CD4-positive, alpha-beta T cell treated with Interleukin-17A for 1 hour (primary cell): ENCODE measurements at places on chromosomes 2 and 18.

DNA sequence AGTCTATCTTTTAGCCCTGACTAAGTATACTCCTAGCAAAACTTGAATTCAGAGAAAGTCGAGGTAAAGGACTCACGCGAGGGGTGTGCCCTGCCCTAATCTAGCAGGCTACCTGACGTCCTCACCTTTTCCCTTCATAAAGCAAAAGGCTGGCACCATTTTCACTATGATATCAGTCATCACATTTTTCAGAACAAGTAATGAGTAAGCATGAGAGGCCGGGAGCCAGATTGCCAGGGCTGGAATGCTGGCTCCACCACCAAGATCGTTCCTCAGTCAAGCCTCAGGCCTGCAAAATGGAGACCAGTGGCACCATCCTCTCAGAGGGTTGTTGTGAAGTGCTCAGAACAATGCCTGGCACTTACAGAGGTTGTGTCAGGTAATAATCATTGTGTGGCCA lies 18.7 kb upstream of the NCKAP5 start:
- DNase-seq: no peak

DNA sequence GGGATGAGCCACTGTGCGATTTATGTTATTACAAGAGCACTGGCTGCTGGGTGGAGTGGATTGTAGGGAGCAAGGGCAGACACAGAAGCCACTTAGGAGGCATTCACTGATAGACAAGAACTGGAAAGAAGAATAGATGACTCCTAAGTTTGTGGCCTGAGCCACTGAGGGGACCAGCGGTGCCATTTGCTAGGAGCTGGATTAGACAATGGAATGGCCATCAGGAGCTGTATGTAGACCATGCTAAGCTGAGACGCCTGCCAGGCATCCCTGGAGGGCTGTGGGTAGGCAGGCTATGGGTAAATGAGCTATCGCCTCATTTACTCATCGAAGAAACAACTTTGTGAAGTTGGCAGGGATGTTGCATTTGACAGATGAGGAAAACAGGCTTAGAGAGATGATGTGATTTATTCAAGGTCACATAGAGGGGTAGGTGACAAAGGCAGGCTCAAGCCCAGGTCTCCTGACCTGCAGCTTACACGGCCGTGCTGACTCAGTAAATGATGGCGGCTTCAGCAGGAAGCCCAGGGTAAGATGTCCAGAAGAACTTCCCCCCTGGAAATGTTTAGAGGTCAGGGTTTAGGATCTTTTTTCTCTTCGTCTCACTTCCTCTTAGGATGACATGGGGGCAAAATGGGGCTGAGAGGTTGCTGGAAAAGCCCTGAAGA lies 2.8 kb downstream of the MFSD2B start:
- no peak for DNase-seq

- DNase-seq: peak; percentile 27
Measured at GRCh38 chr2:215454519-215455246, 18.8 kb upstream of the FN1 start.

DNA sequence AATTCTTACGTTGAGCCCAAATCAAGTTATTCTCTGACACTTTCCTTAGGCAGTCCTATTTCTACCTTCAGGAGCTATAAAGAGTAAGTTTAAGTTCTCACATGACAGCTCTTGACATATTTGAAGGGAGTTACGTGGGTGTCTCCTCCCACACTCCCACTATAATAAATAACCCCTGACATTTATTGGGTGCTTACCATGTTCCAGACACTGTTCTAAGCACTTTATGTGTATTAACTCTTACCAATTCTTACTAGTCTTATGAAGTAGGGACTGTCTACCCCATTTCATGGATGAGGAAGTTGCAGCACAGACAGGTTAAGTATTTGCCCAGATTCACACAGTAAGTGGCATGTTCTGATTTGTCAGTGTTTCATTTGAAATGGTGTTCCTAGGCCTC lies 17.9 kb downstream of the PLCL1 start:
- no peak for DNase-seq

DNA sequence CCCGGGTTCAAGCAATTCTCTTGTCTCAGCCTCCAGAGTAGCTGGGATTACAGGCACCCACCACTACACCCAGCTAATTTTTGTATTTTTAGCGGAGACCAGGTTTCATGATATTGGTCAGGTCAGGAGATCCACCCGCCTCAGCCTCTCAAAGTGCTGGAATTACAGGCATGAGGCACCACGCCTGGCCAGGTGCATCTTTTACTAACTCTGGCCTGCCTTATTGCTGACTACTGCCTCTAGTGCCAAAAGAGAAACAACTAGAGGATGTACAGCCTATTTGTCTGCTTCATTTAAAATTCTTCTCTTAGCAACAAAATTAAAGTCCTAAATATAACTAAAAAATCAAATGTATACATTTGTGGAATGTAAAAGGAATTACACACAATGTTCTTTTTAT lies 115.4 kb downstream of the BMPR2 start:
- no peak for DNase-seq

- DNase-seq: peak; percentile 61
Measured at GRCh38 chr2:63692002-63692606, 103.3 kb downstream of the MDH1 start.

DNA sequence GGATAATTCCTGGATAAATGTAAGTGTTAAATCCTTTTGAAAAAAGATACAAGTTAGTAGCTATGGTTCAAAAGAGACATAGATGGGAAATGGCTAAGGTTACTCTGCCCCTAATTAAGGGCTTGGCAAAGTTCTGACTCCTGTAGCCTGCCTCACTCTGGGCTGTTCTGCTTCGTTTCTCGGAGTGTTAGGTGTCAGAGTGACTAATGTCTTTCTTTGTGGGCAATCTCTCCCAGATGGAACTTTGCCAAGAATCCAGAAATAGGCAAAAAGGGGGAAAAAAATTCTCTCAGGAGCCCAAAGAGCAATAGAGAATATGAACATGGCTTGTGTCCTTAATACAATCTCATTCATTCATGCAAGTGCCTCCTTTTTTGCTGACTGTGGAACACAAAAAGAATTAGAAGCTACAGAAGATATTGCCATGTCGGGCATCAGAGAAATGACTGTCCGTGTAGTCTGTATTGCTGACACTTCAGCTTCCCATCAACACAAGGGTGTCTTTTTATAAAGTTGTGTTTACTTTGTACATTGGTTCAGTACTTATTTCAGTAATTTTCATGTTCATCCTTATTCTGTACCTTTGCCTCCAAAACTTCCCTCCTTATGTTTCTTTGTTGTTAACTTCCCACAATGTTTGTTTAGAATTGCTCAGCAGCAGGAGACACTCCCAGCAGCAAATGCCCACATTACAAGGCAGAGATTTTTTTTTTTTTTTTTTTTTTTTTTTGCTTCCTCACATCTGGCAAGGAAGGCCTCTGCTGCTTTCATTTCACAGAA lies 134.0 kb downstream of the FTCDNL1 start:
- DNase-seq: no peak

DNA sequence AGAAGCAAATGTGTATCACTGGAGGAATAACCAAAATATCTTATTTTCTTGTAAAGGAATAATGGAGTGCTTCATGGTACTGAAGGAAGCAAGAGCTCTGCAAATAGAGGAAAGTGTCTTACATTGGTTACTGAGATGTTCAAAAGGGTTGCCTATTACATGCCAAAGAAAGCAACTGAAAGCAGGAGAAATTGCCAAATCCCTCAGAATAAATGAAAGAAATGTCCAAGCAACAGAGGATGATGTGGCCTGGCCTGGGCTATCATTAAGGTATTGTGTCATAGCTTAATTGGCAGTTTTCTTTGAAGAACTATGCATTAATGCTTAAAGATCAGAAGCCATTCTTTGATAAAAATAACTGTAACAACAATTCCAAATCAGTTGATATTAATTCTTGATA lies 173.7 kb downstream of the RAB3GAP1 start:
- no peak for DNase-seq

- no peak for DNase-seq
Measured at GRCh38 chr18:27778441-27778840, 398.5 kb downstream of the CDH2 start.

DNA sequence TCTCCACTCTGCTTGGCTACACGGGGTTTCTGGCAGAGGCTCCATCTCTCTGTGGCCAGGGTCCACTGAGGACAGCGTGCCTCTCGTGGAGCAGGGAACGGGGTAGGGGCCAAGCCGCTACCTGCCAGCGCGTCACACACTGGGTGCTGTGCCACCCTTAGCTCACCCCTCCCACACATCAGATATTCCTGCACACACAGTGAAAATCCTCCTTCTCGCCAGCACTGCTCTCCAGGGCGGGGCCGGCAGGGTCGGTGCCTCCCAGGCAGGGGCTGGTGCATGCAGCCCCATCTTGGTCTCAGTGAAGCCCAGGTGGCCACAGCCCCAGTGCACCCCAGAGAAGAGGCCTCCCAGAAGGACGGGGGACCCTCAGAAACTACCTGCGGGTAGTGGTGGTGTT lies 124.6 kb downstream of the MBP start:
- no peak for DNase-seq

- DNase-seq: no peak
Measured at GRCh38 chr18:6487968-6488367, 73.3 kb upstream of the L3MBTL4 start.

DNA sequence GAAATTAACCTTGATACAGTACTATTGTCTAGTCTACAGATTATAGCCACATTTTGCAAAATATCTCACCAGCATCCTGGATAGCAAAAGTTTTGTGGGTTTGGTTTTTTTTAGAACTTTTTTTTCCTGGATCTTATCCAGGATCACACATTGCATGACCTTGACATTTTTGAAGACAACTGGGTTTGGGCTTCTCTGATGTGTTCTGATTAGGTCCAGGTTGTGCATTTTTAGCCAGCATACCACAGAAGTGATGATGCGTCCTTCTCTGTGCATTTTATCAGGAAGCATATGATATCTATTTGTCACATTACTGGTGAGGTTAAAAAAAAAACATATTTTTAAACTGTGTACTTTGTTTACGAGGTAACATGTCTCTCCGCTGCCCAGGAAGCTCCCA lies 221.0 kb upstream of the OSR1 start:
- no peak for DNase-seq
